ENCODE measurements at places on chromosomes 7 and 10. TPM values are rescaled to one million over a fixed set of nuclear protein-coding genes. Genes with fewer than 3 reads are reported as not detected.
A peak's percentile ranks its signal among the peaks of the same experiment; 100 is the strongest.

DNA sequence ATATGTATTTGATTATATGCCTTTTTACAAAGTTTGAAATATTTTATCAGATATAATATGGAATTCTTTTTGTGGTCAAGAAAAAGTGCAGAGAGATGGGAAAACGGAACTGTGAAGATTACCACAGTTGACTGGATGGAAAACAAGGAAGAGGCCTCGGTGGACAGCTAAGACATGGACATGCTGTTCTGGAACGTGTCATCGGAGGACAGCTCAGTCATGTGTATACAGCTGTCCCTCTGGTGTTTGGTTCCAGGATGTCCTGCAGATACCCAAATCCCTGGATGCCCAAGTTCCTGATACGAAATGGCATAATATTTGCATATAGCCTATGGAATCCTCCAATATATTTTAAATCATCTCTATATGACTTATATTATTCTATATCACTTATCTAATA is 49.4 kb downstream of the TRIL start:
- no peak for DNase-seq

- no peak for DNase-seq
These were observed 40.2 kb downstream of the ANTXRL start for GRCh38 chr10:46326971-46327370.

DNA sequence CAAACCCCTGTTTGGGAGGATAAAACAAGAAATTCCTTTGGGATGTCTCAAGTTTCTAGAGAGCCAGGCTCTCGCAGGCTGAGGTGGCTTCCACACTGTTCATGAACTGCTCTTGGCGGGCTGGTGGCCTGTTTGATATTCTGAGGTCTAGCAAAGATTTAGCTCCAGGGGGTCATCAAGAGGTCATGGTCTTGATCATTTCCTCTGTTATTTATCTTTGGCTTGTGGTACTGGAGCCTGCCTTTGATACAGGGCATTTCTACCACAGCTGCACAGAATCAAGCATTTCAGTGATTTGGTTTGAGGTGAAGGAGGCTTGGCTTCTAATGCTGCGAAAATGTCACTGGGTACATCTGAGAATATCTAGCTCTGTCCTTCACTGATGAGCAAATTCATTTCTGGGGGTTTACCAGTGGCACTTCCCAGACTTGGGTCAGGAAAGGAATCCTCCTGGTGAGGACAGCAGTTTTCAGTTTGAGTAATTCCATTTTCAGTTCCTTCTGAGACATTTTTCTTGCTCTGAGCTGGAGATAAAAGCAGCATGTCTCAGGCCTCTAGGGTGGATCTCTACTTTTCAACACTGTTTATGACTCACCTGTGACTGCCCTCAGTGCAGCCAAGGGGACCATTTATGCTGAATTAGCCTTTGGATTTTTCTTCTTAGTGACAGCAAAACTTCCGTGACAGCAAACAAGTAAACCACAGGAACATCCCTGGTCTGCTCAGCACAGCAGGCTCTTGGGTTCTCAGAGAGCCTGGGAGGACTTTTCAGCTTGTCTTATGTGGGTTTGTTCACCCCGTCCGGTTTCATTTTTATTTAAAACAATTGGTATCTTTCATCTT is 312.0 kb downstream of the RNLS start:
- DNase-seq, result no peak

DNA sequence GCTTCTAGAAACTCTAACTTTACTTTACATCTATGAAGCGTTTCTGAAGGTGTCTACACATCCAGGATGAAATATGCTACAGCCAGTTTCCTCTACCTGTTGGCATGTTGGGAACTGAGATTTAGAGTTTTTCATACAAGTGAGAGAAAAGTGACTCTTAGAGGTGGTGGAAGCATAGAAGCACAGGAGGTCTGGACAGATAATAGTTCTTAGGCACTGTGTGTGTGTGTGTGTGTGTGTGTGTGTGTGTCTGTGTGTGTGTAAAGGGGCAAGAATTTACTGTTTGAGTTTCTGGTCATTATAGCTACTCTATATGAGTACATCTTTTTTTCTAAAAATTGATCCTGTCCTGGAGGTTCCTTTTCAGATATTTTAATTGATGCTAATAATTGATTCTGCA is 110.7 kb upstream of the MTPN start:
- DNase-seq, result no peak

Gene IFRD1
- polyA plus RNA-seq, result 14.9 TPM

GRCh38 chr7:3027005-3027845 is 16.4 kb downstream of the CARD11 start:
- peak; percentile 25 for DNase-seq

GRCh38 chr7:107027208-107027607 is 17.3 kb upstream of the PRKAR2B start:
- DNase-seq, result no peak

Gene TBC1D12
- 2.6 TPM for polyA plus RNA-seq

DNA sequence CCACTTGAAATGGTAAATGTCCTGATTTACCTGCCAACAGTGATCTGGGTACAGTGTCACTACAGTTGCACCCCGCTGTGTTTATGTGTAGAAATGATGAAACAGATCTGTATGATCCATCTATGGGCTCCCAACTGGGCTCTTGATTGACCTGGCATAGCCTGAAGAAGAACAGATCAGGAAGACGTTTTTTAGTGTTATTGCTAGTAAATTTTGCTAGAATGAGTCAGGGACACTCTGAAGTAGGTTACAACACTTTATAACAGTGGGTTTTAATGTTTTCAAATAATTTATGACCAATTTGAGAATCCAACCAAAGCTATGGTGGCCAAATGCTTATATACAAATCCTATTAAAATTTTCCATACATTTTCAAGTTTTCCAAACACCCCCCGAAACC is 110.3 kb downstream of the DKK1 start:
- DNase-seq, result no peak

Gene AEBP1
- polyA plus RNA-seq, result 7.9 TPM

DNA sequence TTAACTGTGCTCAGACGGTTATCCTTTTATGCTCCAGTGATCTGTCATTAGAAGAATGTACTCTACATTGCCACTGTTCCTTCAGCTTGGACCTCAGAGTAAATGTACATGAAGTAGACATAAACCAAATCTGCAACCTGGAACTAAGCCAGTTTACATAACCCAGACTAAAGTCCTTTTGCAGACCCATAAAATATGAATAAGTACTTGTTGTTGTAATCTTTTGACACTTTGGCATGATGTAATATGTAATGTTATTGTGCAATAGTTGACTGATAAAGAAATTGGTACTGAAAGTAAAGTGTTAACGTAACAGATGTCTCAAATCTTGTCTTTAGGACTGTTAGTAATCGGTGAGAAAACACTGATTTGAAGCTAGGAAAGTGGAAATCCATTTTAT is 115.8 kb upstream of the SORCS1 start:
- DNase-seq, result no peak

DNA sequence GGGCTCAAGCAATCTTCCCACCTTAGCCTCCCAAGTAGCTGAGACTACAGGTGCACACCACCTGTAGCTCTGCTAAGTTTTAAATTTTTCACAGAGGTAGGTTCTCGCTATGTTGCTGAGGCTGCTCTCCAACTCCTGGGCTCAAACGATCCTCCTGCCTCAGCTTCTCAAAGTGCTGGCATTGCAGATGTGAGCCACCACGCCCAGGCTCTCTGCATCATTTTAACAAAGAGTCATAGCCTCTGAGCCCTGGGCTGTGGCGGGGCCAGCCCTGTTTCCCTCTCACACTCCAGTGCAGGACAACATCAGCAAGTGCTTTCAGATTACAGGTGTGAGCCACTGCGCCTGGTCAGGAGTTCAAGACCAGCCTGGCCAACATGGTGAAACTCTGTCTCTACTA is 102.5 kb downstream of the COL26A1 start:
- DNase-seq, result no peak

Gene TNS3
- polyA plus RNA-seq, result 2.4 TPM

Gene RBP4
- polyA plus RNA-seq, result not detected

- no peak for DNase-seq
These were observed 35.6 kb downstream of the YKT6 start for GRCh38 chr7:44236333-44236728.

GRCh38 chr7:130222-130572 is 62.2 kb upstream of the FAM20C start:
- no peak for DNase-seq

DNA sequence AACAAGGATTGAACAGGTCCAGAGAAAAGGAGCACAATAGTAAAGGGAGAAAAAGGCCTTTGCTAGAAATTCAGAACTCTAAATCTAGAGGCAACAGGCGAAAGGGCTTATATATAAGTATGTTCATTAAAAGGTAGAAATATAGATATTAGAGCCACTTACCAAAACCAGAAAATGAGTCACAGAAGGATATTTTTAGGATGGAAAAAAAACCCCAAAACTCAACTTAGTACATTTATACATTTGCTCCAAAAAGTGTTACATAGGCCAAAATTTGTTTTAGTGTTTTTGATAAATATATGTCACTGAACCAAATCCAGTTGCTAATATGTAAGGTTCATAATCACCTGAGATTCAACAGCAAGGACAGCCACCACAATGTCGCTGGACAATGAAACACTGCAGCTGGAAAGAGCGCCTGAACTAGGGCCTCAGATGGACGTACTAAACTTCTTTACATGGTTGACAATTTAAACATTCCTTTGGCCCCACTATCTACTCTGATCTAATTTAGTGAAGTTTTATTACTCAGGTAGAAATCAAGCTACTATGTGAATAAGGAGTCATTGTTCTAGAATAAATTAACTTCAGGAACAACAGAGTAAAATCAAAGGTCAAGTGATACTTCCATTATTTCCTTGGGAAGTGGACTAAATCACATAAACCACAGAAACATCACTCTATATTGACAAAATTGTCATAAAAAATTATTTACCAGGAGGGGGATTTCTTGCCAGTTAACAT is 10.9 kb downstream of the FAM3C start:
- no peak for DNase-seq

DNA sequence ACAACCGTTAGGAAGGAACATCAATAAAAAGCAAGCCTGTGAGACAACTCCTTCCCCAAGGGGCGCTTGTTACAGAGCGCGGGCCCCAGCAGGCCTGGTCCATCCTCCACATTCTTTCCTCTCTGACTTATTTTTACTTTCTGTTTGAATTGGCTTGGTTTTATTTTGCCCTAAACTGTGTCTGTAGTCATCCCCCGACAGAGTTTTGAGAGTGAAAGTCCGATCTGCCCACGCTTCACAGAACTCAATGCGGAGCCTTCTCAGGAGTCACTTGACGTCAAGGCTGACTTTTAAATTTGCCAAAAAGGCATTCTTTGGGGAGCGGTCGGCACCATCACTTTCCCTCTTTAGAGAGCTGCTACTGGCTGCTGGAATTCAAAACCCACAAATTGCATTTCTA is 150.1 kb upstream of the KLF6 start:
- DNase-seq, result peak; percentile 58

GRCh38 chr10:137606-138005 is 2.4 kb downstream of the ZMYND11 start:
- DNase-seq, result peak; percentile 4

DNA sequence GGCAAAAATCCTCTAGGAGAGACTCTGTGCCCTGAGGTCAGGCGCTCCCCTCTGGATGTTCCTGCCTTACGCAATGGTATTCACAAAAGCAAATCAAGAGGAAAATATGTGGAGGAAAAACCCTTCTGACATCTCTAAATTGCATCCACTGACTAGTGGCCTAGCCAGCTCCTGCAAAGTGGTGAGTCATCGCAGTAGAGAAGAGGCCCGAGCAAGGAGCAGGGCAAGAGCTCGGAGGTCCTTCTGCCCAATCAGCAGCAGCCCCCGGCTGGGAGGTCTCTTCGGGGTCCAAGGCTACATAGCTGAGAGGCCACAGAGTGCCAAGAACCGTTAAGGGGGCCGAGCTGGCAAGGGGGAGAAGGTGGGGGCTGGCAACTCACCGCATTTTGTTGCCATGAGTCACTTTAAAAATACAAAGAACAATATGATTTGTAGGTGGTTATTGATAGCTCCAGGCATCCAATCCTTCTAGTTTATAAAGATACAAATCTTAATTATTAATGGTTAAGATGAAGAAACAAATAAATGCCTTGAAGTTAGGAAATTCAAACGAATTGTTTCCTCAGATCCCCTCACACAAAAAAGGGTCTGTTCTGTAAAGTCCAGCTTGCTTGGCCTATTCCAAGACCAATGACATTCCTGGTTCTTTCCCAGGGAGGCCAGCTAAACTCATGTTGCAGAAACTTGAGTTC is 161.6 kb downstream of the PKD1L1 start:
- peak; percentile 99 for DNase-seq

DNA sequence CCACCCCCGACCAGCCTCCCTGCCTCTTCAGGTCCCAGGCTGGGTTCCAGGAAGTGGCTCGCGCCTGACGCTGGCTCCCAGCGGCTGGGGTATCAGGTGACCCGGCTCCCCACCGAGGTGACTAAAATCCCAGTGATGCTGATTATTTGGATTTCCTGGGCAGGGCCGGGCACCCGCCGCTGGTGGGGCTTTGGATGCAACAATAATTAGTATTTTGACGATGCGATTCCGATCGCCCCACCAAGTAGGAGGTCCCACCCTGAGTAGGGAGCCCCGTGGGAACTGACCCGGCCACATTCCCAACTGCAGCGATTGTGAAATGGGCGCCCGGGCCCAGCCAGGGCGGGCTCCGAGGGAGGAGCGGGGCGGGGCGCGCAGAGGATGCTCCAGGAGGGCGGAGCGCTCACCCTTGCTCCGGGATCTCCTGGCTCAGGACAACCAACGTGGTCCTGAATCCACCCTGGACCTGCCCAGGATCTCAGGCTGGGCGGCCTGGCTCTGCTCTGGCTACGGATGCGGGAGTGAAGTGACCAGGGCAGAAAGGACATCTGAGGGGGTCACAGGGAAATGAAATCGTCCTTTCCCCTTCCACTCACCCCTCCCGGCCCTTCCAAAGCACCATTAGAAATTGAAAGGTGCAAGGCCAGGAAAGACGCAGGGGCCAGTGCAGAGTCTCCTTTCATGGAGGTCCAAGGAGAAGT is 32.6 kb downstream of the DUSP5 start:
- peak; percentile 47 for DNase-seq

DNA sequence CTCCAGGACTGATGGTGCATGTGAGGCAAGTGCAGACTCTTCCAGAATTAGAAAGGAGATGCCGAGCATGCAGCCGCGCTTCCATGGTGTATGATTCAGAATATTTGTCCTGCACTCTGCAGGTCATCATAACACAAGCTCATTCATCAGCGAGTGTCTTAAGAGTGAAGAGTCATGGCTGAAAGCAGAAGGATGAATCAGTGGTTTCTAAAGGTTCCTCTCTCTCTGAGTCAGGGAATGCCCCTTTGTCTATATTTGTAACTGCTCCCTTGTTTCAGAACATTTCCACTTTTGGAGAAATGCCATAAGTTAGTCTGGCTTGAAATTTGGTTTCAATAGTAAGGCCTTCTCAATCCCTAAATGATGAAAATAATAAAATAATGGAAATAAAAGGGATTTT is 52.3 kb downstream of the HECW1 start:
- DNase-seq, result peak; percentile 96

DNA sequence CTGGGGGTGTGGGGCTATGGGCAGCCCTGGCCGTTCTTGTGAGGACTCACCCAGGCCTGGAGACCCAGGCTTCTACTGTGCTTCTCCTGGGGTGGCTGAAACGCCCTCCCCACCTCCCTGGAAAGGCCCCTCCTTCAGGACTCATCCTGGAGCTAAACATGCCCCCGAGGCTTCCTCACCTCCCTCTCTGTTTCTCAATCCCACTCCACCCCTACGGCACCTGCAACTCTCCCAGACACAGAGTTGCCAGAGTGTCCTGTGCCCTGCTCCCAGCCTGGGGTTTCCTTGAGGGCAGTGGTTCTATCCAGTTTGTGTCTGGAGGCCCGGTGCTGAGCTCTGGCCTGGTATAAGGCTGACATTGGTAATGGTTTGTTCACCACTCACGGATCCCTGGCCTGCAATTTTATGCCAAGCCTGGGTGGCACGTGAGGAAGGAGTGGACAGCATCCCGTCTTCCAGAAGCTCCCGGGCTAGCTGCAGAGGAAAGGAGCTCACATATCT is 68.0 kb downstream of the GRID1 start:
- no peak for DNase-seq

- DNase-seq, result peak; percentile 35
These were observed 38.8 kb upstream of the DNAH11 start for GRCh38 chr7:21504021-21504420.
